ENCODE measurements at places on chromosomes 13 and 19.

GRCh38 chr19:31518216-31519020 lies 169.2 kb upstream of the TSHZ3 start:
- DNase-seq: no peak

DNA sequence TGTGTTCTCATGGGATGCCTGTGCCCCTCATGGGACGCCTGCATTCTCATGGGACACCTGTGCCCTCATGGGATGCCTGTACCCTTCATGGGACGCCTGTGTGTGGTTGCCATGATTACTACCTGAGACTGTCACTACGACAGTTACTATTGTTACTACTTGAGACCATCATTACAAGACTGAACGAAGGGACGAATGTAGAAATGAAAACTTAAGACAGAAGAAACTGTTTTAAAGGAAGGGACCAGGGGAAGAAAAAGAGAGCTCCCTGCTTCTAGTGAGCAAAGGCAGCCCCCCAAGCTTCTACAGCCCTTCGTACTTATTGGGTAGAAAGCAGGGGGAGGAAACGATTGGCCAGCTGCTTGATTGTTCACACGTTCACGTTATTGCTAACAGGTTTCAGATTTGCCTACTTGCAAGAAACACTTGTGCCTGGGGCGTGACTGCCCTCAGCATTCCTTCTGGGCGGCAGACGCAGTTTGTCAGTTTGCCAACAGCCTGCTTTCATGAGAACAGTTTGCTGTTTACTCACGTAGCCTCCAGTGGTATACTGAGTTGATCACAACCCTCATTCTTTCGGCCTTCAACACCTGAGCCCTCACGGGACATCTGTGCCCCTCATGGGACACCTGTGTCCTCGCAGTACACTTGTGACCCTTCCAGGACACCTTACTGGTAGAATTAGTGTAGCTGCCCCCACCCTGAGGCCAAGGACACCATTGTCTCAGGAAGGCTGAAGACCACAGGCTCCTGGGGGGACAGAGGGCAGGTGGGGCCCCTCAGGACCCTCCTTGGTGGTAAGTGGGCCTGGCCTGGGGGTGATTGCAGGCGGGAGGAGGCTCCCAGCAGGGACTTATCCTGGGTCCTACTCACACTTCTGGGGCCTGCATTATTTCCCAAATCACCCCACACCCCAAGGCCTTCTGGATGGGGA lies 2.5 kb upstream of the S1PR4 start:
- DNase-seq: no peak

- DNase-seq: no peak
Observed at GRCh38 chr13:26325876-26326275, 71.9 kb downstream of the CDK8 start.

DNA sequence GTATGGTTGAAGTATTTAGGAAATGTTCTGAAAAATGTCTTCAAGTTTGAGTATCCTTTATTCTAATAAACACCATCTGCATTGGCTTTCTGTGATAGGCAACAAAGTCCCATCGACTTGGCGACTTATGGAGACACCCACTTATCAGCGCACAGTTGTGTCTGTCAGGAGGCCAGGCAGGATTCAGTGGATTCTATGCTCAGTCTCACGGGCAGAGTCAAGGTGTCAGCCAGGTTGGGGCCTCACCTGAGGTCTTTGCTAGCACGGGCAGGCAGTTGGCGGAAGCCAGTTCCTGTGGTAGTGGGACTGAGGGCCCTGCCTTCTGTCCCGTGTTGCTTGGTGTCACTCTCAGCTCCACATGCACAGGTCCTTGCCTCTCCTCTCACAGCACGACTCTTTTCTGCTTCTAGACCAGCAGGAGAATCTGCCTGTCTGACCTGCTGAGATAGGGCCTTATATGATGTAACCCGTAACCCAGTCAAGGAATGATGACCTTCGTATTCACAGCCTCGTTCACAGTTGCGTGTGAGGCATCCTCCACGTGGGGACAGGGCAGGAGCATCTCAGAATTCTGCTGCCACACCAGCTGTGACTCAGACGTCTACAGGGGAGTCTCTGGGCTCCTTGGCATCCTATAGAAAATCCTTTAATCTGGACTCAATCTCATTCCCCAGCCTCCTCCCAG lies 10.0 kb downstream of the CUL4A start:
- DNase-seq: no peak

DNA sequence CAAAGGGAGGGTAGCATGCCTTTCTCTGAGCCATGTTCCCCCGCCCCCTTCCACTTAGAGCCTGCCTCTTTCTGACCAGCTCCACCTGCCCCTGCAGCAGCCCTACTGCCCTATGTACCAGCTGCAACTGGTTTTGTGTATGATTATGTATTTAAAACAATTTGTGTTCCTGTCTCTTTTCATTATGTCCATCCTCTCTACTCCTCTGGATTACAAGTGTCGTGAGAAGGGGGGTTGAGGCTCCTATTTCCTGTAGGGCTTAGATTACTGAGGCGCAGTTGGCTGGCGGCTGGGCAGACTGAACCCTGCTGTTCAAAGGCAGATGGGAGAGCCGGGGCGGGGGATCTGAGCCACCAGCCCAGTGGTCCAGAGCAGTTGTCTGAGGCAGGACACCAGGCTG lies 213.3 kb downstream of the KCNRG start:
- no peak for DNase-seq

DNA sequence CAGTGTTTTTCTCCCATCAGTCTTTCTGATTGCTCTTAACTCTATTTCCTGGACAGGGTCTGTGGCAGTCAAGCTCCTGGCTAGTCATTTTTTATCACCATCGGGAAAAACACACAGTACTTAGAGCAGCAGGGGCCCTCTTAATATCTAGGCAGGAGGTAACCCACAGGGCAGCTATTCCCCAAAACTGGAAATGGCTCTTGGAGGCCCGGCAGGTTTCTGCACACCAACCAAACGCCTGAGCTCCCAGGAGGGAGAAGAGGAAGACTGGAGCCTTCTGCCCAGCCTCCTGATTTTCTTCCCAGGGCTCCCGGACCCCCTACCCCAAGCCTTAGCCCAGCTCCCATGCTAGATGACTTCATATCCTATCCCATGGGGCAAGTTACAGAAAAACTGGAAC lies 49.3 kb upstream of the VSTM2B start:
- no peak for DNase-seq

DNA sequence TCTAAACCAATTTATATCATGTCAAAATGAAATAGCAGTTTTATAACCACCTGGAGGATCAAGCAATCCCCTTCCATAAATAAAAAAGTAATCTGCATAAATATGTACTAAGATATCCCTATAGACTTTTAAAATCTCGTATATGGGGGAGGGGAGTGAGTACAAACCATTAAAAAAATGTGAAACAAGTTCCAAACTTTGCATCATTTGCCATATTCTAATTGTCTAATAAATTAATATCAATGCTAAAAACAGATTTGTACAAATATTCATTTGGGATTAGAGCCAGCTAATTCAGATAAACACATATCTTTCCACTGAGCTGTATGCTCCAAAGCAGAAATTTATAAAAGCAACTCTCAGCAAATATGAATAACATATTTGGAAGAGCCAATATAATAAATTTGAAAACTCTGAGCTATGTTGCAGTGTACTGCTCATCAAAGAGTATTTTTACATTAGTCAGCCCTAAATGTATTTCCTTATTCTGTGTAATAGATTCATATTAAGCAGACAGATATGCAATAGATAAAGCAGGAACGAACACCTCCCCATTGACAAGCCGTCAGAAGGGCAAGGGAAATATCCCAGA lies 970.2 kb downstream of the EFNB2 start:
- DNase-seq: no peak

DNA sequence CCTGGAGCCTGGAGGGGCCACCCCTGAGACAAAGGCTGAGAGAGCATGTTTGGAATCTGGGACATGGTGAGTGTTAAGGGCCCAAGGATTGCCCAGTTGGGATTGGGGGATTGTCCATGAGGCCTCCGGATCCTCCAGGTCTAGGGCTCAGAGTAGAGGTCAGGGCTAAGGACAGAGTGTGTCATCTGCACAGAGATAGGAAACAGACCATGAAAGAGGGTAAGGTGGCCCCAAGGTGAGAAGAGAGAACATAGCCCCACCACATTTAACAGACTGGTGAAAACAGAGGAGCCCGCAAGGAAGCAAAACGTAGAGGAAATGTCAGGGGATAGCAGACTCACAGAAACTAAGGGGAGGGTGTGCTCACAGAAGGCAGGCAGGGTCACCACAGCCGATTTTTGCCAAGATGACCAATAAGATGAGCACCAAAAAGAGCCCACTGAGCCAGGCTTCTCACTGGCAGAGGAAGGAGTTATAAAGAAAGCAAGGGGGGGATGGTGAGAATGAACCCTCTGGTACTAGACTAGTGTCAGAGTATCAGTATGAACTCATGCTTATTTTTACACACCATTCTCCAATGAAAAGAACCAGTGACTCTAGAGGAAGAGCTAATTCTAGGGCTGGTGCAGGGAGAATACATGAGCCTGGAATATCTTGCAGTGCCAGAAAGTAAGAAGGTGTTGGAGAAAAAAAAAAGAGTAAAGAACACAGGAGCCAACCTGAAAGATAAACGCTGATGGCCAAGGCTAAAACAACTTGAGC lies 17.5 kb downstream of the DYRK1B start:
- no peak for DNase-seq

- no peak for DNase-seq
Observed at GRCh38 chr19:6214881-6215541, 64.8 kb downstream of the MLLT1 start.

DNA sequence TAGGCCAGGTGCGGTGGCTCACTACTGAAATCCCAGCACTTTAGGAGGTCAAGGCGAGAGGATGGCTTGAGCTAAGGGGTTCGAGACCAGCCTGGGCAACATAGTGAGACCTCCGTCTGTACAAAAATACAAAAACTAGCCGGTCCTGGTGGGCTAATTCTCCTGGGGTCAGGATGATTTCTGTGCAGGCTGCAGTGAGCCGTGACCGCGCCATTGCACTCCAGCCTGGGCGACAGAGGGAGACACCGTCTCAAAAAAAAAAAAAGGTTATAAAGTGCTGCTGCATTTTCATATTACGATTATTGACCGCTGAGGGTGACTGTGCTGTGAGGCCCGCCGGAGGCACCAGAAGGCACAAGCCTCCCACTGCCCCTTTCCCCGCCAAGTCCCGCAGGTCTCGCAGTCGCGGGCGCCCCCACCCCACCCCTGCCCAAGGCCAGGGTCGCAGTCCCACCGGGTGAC lies 477 bp upstream of the PLEKHF1 start:
- DNase-seq: no peak

GRCh38 chr13:53150568-53150967 lies 122.0 kb downstream of the OLFM4 start:
- no peak for DNase-seq

GRCh38 chr13:76024151-76024550 lies 388.0 kb downstream of the LMO7 start:
- DNase-seq: no peak
